ENCODE measurements at places on chromosomes 7 and 10. TPM values are rescaled to one million over a fixed set of nuclear protein-coding genes. Genes with fewer than 3 reads are reported as not detected.

- DNase-seq, result peak; percentile 46
Measured at GRCh38 chr10:95655571-95656290, 780 bp downstream of the ALDH18A1 start.

DNA sequence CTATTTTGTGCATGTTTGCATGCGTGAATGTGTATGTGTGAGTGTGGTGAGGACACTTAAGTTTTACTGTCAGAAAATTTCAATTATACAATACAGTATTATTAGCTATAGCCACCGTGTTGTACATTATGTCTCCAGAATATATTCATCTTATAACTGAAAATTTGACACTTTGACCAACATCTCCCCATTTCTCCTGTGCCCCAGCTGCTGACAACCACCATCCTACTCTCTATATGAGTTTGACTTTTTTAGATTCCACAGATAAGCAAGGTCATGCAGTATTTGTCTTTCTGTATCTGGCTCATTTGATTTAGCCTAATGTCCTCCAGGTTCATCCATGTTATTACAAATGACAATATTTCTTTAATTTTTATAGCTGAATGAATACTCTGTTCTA is 195.0 kb downstream of the GPR37 start:
- no peak for DNase-seq

DNA sequence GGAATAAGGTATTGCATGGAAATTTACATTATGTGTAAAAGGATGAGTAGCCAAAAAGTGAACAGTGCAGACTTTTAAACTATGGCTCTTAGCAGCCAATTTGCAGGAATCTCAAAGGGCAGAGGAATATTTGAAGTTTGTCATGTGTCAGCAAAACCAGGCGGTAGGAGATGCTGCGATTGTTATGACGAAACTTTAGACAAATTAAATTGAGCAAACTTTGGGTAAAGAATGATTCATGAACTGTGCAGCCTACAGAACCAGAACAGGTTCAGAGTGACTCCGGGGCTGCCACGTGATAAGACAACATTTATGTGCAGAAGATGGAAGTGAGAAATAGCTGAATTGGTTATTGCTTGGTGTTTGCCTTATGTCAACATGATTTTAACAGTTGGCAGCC is 39.2 kb upstream of the CCDC6 start:
- DNase-seq, result no peak

Gene NODAL
- total RNA-seq, result not detected

Gene INHBA
- total RNA-seq, result 2.9 TPM

All from ureter (tissue), 1 donor.